ENCODE measurements at places on chromosomes 2 and 18. TPM values are rescaled to one million over a fixed set of nuclear protein-coding genes. Genes with fewer than 3 reads are reported as not detected.

- DNase-seq, result no peak
Observed at GRCh38 chr2:8885449-8886201, 48.2 kb upstream of the KIDINS220 start.

- DNase-seq, result no peak
Observed at GRCh38 chr2:159792036-159792435, 6.0 kb downstream of the CD302 start.

DNA sequence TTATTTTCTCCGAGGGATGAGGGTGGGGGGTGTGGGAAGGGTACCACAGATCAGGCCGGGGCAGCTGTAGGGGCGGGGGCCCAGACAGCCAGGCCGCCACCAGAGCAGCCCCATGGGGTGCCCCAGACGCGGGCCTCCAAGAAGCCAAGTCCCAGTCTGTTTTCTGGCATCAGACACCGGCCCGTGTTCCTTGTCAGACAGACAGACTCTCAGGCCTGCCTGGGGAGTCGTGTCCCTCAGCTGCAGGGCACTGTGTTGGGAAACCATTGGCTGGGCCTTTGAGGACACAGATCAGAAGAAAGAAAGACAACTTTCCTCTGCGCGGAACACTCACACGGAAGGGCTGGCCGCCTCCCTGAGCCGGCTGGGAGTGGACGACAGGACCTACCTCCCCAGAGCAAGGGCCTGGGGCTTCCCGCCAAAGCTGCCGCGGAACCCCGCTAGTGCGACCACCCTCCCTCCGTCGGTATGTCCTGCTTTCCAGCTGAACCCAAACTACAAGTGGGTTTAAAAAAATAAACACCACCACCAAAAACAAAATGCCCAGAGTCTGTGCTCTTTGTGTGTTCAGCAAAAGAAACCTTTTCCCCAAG, 88.0 kb downstream of the SMAD7 start:
- DNase-seq, result no peak

DNA sequence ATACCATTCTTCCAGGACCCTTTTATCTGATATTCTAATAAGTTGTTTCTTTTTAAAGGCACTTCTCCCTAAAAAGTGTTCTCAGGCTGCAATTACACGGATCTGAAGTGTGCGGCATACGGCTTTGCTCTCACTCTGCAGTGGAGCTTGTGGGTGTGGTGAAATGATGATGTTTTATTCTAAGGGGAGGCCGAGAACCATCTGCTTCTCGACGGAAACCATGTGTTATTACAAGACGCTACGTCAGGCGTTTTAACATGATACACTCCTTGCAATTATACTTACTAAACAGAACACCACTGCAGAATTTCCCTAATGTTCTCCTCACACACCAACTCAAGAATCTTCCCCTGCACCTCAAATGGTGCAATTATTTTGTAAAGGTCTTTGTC, 34.9 kb upstream of the CTDP1 start:
- no peak for DNase-seq

- DNase-seq, result no peak
Observed at GRCh38 chr2:158539176-158540005, 82.6 kb downstream of the PKP4 start.

GRCh38 chr2:162091325-162092007, 17.5 kb upstream of the DPP4 start:
- DNase-seq, result no peak

GRCh38 chr2:156023229-156023869, 309.2 kb downstream of the NR4A2 start:
- no peak for DNase-seq

GRCh38 chr2:211113334-211114175, 557.2 kb downstream of the CPS1 start:
- DNase-seq, result no peak

- DNase-seq, result no peak
Observed at GRCh38 chr2:75277111-75277510, 77.8 kb upstream of the TACR1 start.

Gene NOP58
- total RNA-seq, result 165 TPM

Gene SLC4A1AP
- total RNA-seq, result 28.1 TPM

Gene REG3A
- total RNA-seq, result not detected

Gene AQP4
- total RNA-seq, result not detected

Data from activated naive CD4-positive, alpha-beta T cell treated with anti-CD3 and anti-CD28 coated beads, Interleukin-2, amount 50 U/mL, for 72 hours (primary cell).